ENCODE measurements at places on chromosomes 6 and 20.

DNA sequence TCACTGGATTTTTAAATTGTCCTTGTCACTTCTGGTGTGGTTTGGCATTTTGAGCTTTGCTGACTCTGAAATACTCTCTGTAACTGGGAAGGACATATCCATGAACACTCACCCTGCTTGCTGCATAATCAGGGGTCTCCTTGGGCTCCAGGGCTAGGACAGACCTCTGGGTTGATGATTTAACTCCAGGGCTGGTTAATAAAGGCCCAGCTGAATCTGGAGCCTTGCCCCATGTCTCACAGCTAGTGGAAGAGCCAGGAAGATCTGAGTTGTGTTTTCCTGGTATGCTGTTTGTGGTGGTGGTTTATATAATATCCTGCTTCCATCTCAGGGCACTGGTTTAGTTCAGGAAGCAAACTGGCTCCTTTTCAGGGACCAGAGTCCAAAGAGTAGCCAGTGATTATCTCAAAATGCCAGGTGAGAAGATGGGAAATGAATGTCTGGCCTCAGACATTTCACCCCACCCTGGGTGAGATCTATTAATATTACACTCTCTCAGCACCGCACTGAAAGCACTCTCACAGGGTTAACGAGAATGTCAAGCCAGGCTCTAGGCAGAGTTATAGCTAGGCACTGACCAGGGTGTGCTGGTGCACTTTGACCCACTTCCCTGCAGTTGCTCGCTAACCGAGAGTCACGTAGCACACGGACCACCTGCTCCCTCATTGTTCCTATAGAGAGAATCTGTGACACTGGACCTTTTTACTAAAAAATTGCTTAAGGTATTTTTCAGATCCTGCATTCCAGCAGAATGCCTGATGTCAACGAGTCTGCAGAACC lies 90.1 kb upstream of the SLC22A16 start:
- DNase-seq, result no peak

DNA sequence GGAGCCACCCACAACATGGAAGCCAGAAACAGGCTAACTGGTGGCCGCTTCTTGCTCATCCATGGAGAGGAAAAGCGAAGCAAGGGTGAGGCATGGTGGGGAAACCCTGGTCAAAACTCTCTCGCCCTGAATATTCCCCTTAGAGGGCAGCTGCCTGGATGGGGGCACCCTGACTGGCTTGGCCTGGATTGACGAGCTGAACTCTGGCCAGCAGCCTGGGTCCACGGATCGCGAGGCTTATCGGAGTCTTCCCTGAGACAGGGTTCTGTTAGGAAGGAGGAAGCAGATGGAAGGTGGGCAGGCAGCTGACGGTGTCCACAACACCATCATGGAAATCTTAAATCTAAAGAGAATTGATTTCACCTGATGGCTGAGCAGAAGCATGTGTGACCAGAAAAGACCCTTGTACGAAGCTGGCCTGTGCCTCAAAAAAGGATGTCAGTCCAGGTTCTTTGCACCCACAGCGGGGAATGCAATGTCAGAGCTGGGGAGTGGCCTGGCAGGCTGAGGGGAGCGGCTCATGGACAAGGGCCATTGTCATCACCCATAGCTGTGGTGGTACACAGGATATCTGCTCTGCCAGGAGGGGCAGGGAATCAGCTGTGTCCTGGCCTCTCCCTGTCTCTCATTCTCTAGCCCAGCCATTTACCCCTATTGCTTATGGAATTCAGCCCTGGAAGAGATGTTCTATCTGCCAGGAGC lies 109.4 kb upstream of the SNX9 start:
- DNase-seq, result no peak

- no peak for DNase-seq
Measured at GRCh38 chr20:61748376-61748775, 317.3 kb downstream of the TAF4 start.

DNA sequence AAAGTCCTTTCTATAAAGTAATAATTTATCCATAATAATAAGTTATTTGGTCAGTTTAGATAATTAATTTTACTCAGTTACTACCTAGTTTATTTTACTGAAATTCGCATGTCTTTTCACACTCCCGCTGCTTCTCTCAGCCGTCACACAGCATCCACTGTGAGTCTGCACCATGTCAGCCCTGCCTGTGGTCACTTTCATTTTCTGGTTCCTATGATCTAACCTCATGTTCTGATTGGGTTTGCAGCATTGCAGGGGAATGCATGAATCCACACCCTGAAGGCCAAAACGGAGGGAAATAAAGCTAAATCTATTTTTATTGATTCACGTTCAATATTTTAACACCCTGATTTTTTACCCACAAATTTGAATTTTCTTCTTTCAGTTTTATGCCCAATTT lies 47.4 kb downstream of the PDE10A start:
- DNase-seq, result no peak

- no peak for DNase-seq
Measured at GRCh38 chr6:89243331-89243629, 26.1 kb upstream of the GABRR1 start.

GRCh38 chr6:137859025-137859424 lies 8.0 kb upstream of the TNFAIP3 start:
- DNase-seq, result no peak

DNA sequence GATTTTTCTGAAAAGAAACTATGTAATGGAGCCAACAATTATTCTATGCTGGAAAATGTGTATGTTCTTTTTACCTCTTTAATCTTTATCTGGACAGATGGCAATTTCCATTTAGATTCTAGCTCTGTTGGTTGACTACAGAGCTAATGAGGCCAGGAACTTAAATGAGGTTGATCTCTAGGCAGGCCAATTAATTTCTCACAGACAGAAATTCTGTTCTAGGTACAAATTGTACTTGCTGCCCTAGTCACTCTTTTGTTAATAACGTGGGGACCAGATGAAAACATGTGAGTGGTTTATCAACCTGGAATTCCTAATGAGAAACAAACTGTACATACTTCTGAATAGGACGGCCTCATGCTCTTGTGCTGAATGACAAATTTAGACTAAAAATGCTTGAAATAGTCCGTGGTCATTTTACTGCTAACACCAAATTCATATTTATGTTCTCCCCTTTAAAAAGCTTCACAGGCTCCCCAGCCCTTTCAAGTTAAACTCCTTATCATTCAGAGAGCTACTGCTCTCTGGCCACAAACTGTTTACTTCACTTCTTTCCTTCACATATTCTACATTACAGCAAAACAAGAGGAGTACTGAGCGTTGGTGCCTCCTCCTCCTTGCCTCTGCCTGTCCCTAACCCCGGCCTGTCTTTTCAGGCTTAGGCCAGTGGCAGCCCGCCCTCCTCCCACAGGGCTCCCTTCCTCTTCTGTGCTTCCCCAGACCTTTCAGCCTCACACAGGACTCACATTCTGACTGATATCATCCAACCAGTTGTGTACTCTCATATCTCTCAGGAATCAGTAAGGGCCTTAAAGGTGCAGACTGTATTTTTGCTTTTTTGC lies 41.4 kb downstream of the DTNBP1 start:
- no peak for DNase-seq

GRCh38 chr20:33843854-33844253 lies 32.7 kb downstream of the CHMP4B start:
- no peak for DNase-seq

GRCh38 chr20:52748990-52749389 lies 223.2 kb upstream of the TSHZ2 start:
- no peak for DNase-seq

DNA sequence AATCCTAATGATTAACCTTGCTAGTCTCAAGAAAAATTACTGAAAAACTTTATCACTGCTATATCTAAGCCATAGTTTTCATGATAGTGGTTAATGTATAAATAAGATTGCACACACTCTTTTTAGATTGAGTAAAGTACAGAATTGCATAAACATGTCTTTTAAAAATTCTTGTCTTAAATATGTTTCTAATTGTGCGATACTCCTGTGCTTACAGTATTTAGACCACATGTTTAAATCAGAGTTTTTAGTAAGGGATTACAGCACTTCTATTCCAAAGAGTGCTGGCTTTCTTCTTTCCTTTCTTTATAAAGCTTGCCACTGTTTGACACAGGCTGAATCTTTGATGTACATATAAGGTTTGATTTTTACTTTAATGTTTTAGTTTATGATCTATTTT lies 36.8 kb upstream of the RGS17 start:
- no peak for DNase-seq

DNA sequence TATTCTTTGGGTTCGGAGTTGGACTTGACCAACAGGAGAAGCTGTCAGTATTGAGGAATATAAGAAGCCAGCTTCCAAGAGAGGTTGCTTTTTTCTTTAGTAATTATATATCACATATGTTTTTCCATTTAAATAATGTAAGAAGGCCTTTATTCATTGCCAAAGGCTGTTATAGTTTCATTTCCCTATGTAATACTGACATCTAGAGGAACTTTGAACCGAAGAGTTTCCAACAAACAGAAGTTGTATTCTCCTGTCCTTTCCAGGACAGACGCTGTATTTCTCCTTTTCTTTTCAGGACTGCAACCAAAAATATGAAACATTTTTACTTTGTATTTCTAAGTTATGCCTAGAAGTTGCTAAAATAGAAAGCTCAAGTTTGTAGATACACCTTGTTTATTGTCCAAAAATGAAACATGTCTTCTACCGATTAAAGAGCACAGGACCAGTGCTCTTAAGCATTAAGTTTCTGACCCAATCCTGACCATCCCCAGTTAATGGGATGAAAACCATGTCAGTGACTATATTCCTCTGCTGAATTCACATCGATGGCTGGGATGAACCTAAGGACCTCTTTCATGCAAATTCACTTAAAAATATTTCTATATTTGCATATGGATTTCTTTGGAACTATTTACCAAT lies 55.1 kb downstream of the MYLK4 start:
- DNase-seq, result no peak

- no peak for DNase-seq
Measured at GRCh38 chr6:118890997-118891790, 2.8 kb upstream of the ASF1A start.

DNA sequence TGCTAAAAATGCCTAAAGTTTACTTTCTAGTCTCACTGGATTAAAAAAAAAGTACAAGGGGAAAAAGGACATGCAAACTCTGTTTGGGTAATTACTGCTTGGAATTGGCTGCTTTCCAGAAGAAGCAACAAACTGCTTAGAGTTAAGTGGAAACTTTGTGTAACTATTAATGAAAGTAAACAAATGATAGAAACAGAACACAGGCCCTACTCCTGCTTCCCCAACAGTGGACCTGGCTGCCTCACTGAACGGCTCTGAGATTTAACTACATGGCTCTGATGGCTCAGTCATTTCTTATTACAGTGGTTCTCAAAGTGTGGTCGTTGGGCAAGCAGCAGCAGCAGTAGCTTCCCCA lies 108.5 kb downstream of the MAN1A1 start:
- DNase-seq, result no peak

DNA sequence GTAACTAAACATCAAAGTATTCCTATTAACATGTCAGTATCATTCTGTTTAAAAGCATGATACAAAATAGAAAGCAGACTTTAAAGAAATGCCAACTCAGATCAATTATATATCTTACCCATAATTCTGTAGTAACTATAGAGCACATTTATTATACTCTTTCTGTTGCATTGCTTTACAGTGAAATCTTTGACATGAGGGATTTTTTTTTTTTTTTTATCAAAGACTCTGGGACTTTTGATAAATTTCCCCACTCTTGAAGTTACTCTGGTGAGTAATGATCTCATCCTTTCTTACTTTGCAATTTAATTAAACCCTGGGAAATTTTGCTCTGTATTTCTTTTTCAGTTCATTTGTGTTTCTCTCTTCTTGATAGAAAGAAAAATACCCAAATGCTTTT lies 17.4 kb downstream of the ADGRF4 start:
- no peak for DNase-seq

DNA sequence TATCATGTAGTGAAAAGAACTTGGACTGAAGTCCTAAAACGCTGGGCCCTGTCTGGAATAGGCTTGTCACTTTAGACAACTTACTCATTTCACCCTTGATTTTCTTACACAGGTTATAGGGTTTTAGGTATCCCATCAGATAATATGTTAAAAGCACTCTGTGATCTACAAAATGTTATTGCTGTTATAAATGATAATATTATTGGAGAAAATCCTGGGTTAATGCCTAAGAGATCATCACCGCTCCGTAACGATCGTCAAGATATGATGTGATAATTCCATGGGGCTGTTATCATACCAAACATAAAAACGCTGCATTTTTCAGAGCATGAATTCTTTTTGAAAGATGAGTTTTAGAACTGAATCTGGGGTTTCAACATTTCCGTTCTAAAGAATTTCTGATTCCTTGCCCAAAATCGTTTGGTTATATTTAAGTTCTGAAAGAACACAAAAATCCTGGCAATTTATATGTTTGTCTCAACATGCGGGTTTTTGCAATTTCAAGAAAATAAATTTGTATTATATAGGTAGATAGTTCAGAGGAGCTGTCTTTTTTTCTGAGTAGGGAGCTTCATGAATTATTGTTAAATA lies 154.8 kb downstream of the FOXC1 start:
- no peak for DNase-seq

DNA sequence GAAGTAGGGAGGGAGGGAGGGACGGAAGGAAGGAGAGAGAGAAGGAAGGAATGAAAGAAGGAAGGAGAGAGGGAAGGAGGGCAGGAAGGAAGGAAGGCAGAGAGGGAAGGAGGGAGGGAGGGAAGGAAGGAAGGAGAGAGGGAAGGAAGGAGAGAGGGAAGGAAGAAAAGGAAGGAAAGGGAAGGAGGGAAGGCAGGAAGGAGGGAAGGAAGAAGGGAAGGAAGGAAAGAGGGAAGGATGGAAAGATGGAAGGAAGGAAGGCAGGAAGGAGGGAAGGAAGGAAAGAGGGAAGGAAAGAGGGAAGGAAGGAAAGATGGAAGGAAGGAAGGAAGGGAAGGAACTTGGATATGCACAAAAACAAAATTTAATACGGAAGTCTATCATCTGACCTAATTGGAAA lies 844.5 kb upstream of the DEFB115 start:
- DNase-seq, result no peak

DNA sequence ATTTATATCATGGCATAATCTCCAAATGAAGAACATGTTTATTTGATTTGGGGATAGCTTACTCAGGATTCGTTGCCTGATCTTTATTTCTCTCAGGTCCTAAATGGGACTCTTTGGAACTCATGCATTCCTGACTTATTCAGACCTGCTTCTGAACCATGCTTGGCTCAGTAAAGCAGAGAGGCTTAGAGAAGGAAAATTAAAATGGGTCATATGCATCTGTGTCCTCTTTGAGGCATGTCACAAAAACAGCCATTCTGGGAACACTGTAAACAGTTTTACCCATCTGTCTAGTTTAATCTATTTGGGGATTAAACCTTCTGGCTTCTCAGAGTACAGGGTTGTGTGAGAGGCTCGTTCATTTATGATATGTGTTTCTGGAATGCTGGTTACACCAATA lies 1017.3 kb downstream of the KIF16B start:
- DNase-seq, result no peak

DNA sequence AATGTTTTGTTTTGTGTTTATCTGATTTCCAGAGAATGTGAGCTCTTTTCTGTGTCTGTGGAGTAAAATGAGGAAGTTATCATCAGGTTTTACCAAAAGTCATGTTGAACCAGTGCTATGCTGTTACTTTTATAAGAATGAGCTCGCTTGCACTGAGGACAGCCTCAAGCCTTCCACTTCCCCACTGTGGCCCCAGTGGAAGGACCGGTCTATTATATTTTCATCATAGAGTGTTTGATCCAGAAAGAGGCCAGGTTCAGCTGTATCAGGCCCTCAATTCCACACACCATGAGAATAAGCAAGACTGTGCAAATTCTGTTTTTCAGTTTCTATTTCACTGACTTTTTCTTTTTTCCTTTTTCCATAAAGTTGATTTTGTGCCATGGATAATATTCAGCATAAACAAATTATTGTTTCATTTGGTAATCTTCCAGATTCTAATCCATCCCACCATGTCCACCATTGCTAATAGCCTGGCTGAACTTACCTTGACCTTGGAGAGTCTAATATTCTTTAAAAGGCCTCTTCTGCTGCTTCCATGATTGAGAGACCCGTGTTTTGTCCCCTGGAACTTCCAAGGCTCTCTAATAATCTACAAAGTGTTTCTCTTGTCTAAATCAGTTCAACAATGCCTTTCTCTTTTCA lies 286.2 kb downstream of the THBS2 start:
- no peak for DNase-seq

All from stimulated activated CD4-positive, alpha-beta T cell treated with anti-CD3 and anti-CD28 coated beads, TNF-alpha, amount 100 ng/mL, for 1 hour (primary cell).